ENCODE measurements at places on chromosomes 12 and 14.

DNA sequence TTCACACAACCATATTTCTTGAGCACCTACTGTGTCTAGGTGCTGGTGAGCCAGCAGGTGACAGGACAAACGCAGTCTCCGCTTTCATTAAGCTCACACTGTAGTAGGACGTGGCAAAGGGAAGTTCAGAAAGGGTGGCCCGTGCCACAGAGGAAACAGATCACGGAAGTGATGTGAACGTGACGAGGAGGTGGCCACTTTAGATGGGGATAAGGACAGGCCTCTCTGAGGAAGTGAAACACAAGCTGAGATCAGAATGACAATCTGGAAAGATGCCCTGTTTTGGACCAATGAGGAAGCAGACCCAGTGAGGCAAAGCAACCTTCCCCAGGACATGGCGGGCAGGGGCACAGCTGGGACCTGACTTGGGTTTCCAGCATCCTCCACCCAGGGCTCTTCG, 127.4 kb upstream of the PRMT8 start:
- DNase-seq = no peak

DNA sequence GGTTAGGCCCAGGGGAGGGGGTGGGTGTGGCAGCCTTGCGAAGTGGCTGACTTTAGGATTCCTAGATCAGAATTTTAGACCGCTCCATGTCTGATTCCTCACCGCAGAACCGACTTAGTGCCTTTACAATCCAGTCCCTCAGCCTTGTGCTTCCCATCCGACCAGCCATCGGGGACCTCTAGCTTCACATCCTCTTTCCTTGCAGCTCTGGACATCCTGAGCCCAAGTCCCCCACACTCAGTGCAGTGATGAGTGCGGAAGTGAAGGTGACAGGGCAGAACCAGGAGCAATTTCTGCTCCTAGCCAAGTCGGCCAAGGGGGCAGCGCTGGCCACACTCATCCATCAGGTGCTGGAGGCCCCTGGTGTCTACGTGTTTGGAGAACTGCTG, 557 bp downstream of the COPS7A start:
- no peak for DNase-seq

GRCh38 chr12:120830052-120830940, 73.9 kb downstream of the SPPL3 start:
- no peak for DNase-seq

DNA sequence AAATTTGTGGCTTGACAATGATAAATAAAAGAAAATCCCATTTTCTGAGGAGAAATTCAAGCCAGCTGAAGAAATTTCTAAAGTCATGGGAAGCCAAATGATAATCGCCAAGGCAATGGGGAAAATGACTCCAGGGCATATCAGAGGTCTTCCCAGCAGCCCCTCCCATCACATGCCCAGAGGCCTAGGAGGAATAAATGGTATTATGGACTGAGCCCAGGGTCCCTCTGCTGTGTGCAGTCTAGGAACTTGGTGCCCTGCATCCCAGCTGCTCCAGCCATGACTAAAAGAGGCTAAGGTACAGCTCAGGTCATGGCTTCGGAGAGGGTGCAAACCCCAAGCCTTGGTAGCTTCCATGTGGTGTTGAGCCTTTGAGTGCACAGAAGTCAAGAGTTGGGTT, 4.4 kb downstream of the CLEC12A start:
- DNase-seq = no peak

DNA sequence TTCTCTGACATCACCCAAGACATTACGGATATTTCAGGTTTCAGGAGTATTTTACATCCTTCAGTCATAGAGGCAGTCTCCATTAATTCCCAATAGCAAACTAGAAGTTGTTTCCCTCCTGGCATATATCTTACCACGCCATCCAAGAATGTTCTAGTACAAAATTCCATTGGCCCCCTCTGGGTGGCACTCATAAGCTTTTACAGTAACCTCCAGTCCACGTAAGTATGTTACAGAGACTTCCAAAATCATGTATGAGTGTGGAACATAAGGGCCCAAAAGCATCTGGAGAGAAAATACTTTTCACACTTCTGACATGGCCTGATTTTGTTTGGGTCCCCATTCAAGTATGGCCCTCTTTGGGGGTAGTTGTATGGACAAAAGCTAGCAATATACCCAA, 58.1 kb upstream of the DHRS4 start:
- no peak for DNase-seq

DNA sequence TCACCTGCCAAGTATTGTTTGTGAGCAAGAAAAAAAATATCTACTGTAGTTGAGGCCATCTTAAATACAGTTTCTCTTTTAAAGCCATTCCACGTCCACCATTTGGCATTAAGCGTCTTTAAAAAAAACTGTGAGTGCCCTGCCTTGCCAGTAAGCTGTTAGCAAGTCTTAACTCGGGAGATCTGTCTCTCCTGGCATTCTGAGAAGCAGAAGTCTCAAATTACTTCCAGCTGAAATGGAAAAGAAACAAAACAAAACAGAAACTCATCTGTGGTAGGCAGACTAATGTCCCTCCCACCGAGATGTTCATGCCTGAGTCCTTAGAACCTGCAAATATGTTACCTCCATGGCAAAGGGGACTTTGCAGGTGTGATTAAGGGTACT, 126.2 kb downstream of the CRADD start:
- DNase-seq = no peak

DNA sequence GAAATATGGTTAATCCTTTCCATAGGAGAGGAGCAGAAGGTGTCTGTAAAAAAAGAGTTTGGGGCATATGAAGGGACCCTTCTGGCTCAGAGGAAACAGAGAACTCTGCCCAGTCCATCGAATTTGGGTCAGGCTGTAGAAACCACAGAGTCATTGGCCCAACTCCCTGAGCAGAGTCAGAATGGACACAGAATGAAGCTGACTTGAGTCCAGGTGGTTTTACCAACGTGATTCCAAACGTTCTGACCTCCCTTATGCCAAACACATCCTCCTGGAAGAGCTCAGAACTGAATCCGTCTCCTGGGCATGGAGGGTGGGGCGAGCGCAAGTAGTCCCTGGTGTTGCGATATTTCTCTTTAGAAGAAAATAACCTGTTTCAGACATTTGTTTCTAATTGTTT, 138.8 kb downstream of the DAD1 start:
- no peak for DNase-seq

- DNase-seq = no peak
These were observed 40.1 kb upstream of the YAF2 start for GRCh38 chr12:42278128-42278510.

DNA sequence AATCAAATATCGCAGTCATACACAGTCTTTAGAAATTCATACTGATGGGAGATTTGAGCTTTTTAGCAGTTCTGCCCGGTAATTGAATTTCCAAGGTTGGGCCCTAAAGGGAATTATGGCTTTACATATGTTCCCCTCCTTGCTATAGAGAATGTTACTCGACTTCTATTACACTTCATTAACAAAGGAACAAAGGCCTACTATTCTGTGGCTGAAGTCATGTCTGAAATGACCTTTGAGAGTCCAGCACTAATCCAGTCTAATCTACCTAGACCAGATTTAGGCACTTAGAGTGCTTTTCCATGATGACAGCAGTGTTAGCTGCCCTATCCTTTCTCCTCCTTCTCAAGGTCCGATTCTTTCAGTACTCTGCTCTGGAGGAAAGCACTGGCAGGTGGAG, 305.3 kb downstream of the MED13L start:
- DNase-seq = no peak

DNA sequence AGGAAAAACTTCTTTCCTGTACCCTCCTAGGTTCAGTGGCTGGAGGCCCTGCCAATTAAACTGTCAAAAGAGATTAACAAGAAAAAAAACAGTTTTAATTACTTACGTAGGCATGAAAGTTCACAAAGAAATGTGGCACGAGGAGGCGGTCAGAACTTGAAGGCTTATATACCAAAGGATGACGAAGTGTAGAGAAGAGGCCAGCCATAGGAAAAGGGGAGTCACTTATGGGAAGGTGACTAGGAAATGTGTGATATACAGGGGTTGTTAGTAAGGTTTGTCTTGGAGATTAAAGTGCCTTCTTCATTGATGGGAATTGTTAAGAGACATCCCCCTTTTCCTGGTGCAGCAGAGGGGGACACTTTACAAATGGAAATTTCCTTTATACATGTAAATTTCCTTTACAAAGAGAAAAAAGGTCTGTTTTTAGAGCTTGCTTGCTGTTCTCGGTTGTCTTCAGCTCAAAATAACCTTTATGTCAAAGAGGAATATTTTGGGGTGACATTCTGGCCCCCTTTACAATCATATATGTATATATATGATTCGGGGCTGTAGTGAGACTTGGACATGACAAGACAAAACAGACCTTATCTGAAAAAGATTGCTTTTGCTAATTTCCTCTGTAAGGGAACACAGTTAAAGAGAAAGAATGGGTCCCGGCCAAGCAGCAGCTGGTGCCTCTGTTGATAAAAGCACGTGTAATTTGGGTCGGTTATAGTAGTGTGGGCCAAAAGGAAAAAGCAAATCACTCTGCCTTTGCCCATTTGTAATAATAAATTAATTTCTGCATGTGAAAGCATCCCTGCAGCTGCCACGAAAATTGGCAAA, 38.6 kb downstream of the SYNE2 start:
- DNase-seq = no peak

DNA sequence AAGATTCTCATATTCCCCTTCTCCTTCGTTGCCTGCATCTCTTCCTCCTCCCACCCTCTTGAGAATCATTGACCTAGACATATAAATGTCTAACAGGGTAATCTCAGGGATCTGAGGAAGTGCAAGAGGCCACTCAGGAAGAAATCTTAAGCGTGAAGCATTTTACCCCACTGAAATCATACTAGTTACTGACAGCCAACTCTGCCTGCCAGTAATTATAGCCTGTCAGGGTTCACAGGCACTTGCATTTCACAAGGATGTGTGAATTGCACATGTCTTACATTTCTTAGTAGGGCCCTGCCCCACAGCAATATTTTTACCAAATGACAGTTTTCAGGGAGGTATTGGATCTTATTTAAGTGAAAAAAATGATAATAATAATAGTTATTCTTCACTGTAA, 127.2 kb downstream of the SLC15A5 start:
- DNase-seq = no peak

DNA sequence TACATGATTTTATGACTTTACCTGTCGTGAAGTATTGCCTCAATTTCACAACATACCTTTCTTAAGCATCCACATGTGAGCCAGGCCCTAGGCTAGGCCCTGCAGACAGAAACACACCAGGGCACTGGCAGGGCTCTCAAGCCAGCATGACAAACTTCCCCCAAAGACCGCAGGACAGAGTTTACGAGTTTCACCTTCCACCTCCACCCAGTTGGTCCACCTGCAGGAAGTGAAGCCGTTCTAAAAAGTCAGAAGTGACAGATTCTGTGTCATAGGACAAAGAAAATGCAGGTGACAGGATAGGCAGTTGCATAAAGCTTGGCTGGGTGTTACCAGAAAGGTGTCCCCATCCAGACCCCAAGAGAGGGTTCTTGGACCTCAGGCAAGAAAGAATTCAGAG, 382.3 kb downstream of the PCNX1 start:
- no peak for DNase-seq

GRCh38 chr14:99093532-99094517, 178.2 kb downstream of the BCL11B start:
- no peak for DNase-seq

DNA sequence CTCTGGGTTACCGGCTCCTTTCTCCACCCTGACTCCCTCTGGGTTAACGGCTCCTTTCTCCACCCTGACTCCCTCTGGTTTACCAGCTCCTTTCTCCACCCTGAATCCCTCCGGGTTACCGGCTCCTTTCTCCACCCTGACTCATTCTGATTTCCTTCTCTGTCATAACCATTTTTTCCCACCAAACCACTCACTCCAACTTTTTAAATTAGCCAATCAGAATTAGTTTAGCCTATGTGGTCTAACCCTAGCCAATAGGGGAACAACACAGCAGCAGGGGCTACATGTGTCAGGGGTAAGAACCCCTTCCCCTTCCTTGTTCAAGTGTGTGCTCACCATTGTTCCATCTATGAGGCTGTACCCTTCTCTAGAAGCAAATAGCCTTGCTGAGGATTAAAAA, 98.4 kb upstream of the RBM19 start:
- no peak for DNase-seq

GRCh38 chr12:65728848-65729793, 95.2 kb upstream of the HMGA2 start:
- no peak for DNase-seq

DNA sequence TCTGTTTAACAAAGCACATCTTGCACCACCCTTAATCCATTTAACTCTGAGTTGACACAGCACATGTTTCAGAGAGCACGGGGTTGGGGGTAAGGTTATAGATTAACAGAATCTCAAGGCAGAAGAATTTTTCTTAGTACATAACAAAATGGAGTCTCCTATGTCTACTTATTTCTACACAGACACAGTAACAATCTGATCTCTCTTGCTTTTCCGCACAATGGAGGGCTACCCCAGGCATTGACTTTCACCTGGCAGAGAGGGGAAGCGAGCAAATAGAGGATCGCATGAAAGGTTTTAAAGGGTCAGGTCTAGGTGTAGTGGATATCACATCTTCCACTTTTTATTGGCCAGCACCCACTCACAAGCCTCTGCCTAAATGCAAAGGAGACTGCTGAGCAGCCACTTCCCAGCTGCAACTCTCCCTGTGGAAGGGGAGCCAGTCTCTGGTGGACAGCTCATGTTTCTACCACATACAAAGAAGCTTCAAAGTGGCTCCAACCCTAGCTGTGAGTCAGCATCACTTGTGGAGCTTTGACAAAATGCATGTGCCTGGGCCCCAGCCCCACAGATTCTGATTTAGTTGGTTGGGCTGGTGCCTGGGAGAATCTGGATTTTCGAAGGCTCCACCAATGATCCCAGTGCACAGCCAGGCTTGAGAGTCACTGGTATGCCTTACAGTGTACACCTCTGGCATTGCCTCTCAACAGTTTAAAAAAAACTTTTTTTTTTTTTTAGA, 7.2 kb upstream of the FNTB start:
- DNase-seq = no peak
